ENCODE measurements at places on chromosomes 16 and 17.

- no peak for DNase-seq
These were observed 15.4 kb upstream of the KCNG4 start for GRCh38 chr16:84255050-84255810.

GRCh38 chr17:35807371-35808144 is 1.7 kb upstream of the TAF15 start:
- no peak for DNase-seq

- DNase-seq: no peak
These were observed 11.7 kb downstream of the ATPAF2 start for GRCh38 chr17:18027280-18027679.

DNA sequence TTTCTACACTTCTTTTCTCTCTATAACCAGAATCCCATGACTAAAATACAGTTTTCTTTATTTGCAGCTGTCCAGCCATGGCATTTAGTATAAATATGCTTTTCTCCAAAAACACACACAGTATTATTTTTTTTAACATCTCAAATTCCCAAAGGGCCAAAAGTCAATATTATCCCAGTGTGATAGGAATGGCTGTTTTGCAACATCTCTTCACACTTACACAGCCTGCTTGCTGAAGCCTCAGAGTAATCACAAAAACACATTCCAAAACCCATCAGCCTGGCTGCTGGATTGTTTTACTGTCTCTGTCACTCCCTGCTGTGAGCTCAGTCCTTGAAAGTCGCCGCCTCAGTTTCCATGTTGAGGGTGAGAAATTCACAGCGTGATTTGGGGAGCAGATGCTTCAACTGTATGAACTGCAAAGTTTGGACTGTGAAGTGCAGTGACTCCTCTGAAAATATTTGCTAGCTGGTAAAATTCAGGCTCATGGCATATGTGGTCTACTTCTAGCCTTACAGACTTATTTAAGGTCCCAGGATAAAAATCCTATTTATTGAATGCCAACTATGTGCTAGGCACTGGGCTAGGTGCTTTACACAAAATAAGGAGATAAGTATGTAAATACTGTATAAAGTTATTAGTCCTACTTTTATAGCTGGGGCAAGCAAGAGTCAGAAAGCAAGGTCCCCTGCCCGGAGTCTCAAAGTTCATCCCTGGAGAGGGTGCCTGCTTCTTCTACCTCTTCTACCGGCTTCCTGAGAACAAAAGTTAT is 116.5 kb downstream of the SOCS1 start:
- no peak for DNase-seq

- no peak for DNase-seq
These were observed 28.2 kb upstream of the CACNG1 start for GRCh38 chr17:67016039-67016762.

DNA sequence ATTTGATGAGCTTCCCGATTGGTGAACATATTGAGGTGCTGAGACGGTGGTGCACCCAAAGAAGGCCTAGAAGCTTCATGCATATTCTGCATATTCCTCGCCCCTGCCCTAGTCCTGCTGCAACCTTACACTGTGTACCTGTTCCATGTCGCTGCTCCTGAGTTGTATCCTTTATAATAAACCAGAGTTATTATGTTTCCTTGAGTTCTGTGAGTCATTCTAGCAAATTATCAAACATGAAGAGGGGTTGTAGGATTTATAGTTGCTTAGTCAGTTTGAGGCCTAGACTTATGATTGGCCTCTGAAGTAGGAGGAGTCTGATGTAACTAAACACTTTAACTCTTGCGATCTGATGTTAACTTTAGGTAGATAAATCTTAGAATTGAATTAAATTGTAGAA is 436.8 kb downstream of the CA10 start:
- no peak for DNase-seq

DNA sequence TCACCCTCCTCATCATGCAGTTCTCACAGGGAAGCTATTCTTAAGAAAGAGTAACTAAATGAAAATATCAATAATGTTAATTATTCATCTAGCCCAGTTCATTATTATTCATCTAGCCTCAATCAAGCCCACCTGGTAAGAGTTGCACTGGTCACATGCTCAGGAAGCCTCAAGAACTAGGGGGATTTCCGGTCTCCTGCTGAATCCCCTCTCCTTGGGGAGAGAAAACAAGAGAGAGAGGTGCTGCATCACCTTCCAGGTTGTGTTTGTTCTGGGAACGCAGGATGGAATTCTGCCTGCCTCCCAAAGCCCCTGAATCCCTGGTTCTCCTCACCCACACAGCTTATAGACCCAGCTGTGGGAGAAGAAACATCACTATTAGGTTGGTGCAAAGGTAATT is 164.0 kb downstream of the PMP22 start:
- no peak for DNase-seq

DNA sequence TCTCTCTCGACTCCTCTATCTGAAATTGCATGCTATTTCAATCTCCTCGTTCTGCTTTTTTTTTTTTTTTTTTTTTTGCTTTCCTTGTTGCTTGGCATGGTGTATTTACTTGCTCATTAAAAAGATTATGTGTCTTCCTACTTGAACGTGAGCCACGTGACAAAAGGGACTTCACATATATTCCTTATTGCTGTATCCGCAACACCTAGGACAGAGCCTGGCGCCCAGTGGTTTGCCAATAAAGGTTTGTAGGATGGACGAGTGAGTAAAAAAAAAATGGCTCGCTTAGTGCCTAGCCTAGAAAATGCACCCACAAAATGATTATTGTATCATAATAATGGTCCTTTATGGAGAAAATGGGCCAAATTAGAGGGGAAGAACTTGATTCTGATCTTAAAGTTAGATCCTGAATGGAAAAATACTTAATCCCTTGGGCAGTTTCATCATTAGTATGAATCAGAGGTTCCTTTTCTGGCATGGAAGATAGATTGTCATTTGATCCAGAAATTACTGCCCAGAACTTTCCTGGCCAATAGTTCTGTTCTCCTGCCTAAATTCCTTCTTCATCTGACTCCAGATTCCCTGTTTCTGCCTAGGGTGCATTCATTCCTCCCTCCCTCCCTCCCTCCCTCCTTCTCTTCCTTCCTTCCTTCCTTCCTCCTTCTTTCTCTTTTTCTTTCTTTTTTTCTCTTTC is 13.6 kb upstream of the TMEM220 start:
- no peak for DNase-seq

DNA sequence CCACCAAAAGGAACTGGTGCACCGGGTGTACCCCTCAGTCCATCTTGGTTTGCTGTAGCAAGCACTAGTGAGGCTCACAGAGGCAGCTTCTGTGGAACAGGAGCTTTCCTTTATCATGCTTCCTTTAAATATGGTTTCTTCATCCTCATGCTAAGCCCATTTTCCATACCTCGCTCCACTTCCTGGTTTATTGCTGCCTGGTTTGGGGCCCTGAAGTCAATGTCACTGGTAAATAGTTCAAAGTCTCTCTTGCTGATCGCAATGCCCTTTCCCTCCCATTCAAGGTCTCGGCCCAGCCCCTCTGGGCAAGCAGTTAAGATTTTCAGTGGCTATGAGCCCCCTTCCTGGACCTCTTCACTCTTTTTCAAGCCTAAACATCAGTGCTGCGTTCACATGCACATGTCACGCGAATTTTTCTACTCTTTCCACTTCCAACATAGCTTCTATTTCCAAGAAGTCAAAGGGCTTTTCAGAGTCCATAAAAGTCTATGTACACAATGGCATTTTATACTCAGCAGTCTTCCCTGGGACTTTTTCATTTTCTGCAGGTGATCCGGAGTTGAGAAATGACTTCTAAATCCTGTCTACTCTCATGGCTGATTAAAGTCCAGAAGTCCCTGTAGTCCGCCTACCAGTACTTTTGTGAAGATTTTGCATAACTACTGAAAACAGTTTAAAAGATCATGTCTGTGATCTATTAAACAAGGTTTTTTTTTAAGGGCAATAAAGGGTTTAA is 323.8 kb upstream of the ZFHX3 start:
- no peak for DNase-seq

GRCh38 chr17:81345228-81346089 is 49.8 kb upstream of the BAHCC1 start:
- DNase-seq: peak; percentile 82

DNA sequence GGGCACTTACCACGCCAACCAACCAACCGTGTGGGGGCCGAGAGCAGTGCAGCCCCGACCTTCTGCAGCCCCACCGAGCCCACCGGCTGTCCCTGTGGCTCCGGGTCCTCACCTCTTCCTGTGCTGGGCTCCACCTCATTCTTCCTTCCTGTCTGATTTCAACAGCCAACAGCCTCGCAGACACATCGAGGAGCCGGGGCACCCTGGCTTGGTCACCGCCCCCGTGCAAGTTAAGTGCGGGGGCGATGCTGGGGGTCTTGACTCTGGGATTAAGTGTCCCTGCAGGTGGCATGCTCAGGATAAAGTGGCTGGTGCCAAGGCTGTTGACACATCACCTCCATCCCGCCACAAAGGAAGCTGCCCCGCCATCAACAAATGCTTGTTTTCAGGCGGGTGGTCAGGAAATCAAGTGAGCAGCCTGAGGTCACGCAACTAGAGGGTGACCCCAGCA is at the start of gene NLRC3:
Gene NLRC3, minus strand, starts transcription at position 102 of the 451 bp plus-strand sequence. CDS start 12,367 bp downstream, outside the sequence.
- no peak for DNase-seq

- peak; percentile 71 for DNase-seq
These were observed at the start of gene MIEN1 for GRCh38 chr17:39730095-39730921. MIEN1 (minus strand) TSS chr17:39730532; CDS start chr17:39730495, 37 bp downstream.

DNA sequence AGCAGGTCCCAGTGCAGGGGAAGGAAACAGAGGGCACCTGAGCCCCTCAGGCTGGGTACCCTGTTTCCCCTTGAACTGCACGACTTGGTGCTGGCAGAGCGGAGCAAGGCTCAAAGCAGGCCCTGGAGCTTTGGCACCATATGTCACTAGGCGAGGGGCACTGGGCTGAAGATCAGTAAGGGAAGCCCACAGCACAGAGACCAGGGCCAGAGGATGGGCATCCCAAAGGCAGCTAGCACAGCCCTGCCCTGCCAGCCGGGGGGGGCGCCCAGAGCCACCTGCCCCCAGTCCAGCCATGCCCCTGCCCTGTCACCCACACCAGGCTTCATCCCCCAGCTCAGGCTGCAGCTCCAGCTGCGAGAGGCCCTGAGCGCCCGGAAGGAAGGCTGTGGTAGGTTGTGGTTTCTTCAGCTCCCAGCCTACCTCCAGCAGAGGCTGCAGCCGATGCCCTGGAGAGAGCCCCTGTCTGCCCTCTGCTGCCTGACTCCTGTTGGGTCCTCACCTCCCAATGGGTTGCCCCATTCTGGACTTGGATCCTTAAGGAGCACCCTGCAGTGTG is 10.9 kb downstream of the NHERF1 start:
- DNase-seq: no peak

- no peak for DNase-seq
These were observed 27.7 kb upstream of the MPHOSPH6 start for GRCh38 chr16:82197540-82198240.

DNA sequence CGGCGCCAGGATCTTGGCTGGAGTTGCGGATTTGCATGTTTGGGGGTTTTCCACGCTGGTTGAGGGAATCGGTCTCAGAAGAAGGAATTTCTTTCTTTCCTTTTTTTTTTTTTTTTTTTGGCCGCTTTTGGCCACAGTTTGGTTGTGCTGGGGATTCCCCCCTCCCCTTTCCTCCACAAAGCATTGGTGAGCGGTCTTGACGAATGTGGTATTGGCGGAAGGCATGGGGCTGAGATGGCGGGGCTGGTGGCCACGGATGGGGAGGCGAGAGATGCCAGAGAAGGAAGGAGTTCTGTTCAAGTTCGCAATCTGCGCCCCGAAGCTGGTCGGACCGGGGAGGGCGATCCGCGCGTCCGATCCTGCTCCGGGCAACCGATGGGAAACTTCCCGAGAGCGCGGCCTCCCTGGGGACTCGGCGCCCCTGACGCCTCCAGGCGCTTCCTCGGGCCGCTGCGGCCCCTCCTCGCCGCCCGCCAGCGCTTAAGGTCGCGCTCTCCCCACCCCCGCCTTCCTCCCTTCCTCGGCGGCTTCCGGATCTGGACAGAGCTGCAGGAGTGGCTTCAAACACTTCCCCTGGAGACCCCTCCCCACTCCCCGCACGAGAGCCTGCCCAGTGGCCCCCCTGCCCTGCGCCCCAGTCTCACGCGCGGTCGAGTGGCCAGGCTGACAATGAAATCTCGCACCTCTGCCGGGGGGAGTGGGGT is 43.2 kb downstream of the RAI1 start:
- no peak for DNase-seq

DNA sequence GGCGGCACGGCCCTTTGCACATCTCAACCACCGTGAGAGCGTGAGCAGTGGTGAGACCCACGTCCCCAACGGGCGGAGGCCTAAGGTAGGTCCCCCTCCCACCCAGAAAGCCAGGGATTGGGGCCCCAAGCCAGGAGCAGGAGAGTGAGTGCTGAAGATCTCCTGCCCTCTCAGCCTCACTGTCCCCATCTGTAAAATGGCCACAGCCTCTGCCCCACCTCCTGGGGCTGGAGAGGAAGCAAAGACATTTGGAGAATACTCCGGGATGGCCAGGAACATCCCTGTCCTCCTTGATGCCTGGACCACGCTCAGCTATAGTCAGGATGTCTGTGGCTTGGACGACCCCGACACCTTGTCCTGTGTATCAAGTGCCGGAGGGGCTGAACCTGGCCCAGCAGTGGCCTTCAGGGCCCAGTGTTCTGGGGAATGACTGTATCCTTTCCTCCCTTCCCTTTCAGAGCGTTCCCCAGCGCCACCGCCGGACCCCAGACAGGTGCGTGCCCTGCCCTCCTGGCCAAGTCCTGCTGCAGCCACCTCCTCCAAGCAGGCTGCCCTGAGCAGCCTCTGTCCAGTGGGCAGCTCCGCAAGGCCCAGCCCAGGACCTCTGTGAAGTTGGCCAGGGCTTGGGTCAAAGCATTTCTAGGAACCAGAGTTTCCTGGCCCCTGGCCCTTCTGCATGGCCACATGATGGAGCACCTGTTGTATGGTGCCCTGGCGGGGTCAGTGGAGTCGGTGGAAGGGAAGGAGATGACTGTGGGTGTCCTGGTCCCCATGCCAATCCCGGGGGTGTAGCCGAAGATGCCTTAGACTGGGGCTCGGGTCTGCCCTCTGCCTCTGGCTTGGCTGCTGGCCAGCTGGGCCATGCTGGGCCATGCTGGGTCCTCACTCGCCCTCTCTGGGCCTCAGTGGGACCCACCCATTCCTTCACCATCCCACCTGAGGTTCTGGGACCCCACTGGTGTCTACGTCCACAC is 38.4 kb downstream of the ADCY7 start:
- no peak for DNase-seq

- DNase-seq: no peak
These were observed 167.8 kb downstream of the IRF8 start for GRCh38 chr16:86066811-86067210.

GRCh38 chr17:78072961-78073360 is 55.6 kb downstream of the TMC6 start:
- no peak for DNase-seq

GRCh38 chr17:63993368-63993985 is 4.7 kb upstream of the PRR29 start:
- DNase-seq: no peak

GRCh38 chr17:37017404-37017803 is 68.7 kb downstream of the AATF start:
- DNase-seq: no peak

GRCh38 chr17:68204736-68205135 is 43.1 kb upstream of the AMZ2 start:
- DNase-seq: no peak

- DNase-seq: no peak
These were observed 258.3 kb downstream of the FOXL1 start for GRCh38 chr16:86836503-86837129.

Measured in HAP-1 (cell line).